Fibroblast of lung (primary cell): ENCODE measurements at places on chromosomes 11 and 22. TPM values are rescaled to one million over a fixed set of nuclear protein-coding genes. Genes with fewer than 3 reads are reported as not detected.

Gene BTBD18
- total RNA-seq: not detected in 2 replicates

Gene TRPC6
- 1.5 and 4.6 TPM in 2 replicates for total RNA-seq

Gene PGA4
- total RNA-seq: 2.3 TPM in 1 of 2 replicates, not detected in the other

Gene CYB5R2
- 16.2 and 17.2 TPM in 2 replicates for total RNA-seq

Gene RBFOX2
- total RNA-seq: 127 and 173 TPM in 2 replicates

Gene MMP27
- 0.17 TPM in 1 of 2 replicates, not detected in the other for total RNA-seq

Gene RHOD
- 12.9 and 13.4 TPM in 2 replicates for total RNA-seq
